ENCODE measurements at places on chromosomes 11 and 22. TPM values are rescaled to one million over a fixed set of nuclear protein-coding genes. Genes with fewer than 3 reads are reported as not detected.

The TSPAN32 gene
- total RNA-seq = not detected

DNA sequence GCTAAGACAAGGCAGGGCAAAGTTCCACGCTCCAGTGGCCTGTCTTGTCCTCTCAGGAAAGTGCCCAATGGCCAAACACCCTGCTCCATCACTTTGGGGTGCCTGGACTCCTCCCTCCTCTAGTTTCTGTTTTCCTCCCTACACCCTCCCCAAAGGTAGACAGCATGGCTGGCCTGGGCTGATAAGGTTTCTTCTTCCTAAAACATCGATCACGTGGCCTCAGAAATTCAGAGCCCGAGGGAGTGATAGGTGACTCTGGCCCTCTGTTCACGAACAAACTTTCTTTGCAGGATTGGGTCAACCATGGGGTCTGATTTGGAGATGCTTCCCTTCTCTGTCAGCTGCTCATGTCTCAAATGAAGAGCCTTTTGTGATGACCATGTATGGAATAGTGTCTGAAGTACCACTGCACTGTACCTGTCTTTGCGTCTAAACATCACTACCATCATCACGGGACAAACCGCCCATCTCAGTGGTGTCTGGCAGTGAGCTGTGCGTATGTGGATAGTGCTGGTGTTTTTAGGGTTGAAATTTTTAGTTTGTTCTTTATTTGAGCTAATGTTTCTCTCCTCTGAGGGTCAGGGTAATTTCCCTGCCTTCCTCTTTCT is 6.1 kb downstream of the MICAL2 start:
- DNase-seq = no peak

DNA sequence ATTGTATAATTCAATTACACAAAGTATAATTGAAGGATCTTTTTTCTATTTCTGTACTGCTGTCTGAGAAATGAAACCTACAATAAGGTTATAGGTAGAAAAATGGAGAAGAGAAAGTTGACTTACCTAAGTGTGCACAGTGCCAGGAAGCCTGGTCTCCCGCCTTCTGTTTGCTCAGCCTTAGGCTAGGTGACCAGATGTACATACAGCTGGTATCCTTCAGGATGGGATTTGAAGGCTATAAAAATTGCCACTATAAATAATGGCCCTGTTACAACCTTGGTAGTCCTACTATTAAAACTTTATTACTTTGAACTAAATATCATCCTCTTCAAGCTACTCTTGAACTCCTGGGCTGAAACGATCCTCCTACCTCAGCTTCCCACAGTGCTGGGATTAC is 19.7 kb downstream of the OR51E2 start:
- no peak for DNase-seq

The OR1S1 gene
- not detected for total RNA-seq

DNA sequence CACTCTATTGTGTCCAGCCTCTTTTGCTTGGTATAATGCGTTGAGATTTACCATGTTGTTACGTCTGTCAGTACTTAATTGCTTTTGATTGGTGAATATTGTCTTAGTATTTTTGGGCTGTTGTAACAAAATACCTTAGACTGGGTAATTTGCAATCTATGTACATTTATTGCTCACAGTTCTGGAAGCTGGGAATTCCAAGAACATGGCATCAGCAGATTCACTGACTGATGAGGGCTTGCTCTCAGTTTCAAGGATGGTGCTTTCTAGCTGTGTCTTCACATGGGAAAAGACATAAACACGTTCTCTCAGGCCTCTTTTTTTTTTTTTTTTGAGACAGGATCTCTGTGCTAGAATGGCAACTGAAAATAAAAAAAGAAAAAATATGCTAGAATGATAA is 46.7 kb upstream of the INCENP start:
- DNase-seq = no peak

The CCDC188 gene
- total RNA-seq = 0.84 TPM

DNA sequence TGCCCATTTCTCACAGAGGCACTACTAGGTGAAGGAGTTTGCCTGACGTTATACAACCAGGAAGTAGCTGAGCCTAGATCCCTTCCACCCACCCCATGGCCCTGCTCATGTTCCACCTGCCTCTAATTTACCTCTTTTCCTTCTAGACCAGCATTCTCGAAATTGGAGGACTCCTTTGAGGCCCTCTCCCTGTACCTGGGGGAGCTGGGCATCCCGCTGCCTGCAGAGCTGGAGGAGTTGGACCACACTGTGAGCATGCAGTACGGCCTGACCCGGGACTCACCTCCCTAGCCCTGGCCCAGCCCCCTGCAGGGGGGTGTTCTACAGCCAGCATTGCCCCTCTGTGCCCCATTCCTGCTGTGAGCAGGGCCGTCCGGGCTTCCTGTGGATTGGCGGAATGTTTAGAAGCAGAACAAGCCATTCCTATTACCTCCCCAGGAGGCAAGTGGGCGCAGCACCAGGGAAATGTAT is 14.1 kb downstream of the PIK3IP1 start:
- DNase-seq = no peak

GRCh38 chr11:108568195-108568858 is 25.2 kb downstream of the EXPH5 start:
- DNase-seq = no peak

DNA sequence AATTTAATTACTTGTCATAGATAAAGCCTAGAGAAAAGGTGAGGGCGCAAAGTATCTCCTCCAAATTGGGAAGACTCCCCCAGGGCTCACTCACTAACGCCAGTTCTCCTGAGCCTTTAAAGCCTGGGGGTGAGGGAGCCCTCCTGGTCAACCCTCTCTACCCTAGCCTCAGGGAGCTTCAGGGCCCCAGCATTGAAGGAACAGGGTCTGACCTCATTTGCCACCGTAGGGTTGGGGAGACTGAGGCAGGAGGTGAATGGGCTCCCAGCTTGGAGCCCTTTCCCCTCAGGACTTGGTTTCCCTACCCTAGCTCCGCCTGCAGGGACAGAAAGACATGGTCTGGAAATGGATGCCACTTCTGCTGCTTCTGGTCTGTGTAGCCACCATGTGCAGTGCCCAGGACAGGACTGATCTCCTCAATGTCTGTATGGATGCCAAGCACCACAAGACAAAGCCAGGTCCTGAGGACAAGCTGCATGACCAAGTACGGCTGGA is 1.7 kb downstream of the FOLR2 start:
- DNase-seq = no peak

DNA sequence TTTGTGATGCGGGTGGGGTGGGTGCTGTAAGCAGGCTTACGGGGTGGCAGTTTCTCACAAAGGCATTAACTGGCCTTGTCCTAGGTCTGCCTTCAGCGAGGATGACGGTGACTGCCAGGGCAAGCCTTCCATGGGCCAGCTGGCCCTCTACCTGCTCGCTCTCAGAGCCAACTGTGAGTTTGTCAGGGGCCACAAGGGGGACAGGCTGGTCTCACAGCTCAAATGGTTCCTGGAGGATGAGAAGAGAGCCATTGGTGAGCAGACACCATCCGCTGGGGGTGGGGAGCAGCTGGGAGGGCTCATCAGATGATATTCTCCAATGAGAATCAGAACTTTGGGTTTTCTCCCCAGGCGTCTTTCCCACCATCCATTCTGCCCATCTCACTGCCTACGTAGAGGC is 5.8 kb downstream of the TCN2 start:
- DNase-seq = no peak

DNA sequence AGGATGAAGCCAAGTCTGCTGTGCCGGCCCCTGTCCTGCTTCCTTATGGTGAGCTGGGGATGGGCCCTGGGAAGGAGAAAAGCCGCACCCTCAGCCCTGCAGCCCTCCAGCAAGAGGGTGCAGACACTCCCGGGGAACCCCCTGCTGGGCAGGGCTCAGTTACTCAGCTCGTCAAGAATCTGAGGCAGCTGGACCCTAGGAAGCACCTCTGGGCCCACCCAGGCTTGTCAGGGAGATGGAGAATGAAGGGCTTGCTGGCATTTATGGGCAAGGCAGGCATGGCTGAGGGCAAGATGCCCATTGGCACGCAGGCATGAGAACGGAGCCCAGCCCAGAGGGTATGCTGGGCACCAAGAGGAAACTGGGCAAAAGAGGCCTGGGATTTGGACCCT is 12.9 kb downstream of the RELT start:
- DNase-seq = no peak

DNA sequence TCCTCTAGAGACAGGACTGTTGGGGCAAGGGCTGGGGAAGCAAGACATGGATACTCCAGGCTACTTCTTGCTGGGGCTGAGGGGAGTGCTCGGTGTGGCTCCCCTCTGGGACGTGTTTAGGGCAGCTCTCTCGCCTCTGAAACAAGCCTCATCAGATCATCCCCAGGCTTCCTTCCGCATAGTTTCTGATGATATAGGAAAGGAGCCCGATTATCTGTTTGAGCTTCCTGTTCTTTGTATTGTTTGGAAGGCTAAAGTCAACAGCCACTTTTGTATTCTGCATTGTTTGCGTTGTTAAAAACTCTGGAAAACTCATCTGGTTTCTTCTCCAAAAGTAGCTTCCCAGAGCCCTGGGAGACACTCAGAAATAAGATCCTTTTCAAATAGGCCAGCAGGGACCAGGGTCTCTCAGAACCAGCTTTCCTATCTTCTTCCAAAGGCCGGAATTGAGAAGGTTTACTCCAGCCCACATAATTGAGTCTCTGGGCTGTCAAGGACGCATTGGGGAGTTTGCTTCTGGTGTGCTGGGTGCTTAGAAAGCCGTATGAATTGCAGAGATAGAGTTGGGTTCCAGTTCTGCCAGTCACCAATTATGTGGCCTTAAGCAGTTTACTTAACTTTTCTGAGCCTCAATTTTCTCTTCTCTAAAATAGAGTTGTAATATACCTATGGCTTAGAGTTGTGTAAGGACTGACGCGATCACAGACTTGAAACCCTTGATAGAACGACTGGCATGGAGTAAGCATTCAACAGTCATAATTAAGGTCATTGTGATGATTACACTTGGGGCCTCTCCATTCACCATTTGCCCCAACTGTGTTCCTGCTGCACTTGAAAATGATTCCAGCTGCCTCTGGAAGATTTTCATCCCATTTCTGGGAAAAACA is 19.1 kb downstream of the CD44 start:
- DNase-seq = no peak

The OR4D10 gene
- not detected for total RNA-seq

- DNase-seq = no peak
These were observed 17.2 kb downstream of the POLR3H start for GRCh38 chr22:41526830-41527799.

The MIOX gene
- total RNA-seq = not detected

DNA sequence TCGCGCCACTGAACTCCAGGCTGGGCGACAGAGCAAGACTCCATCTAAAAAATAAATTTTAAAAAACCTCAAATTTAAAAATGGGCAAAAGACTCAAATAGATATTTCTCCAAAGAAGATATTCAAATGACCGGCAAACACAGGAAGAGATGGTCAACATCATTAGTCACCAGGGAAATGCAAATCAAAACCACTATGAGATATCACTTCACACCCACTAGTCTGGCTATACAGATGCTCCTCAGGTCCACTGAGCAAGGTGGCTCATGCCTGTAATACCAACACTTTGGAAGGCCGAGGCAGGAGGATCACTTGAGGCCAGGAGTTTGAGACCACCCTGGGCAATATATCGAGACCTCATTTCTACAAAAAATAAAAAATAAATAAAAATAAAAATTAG is 43.3 kb upstream of the SLC35C1 start:
- DNase-seq = peak; percentile 17

The SH3BP1 gene
- total RNA-seq = 13.6 TPM

GRCh38 chr11:22666325-22666687 is at the start of gene GAS2:
Gene GAS2 (plus strand): TSS chr11:22666611. CDS start chr11:22674870, 8,259 bp downstream.
- DNase-seq = peak; percentile 9

- DNase-seq = no peak
These were observed 33.1 kb upstream of the CBX7 start for GRCh38 chr22:39185601-39186012.
